ENCODE measurements at places on chromosomes 2 and 18.

- no peak for DNase-seq
Observed at GRCh38 chr2:31192851-31193392, 24.4 kb downstream of the CAPN14 start.

GRCh38 chr2:54867457-54867856 is 144.0 kb downstream of the EML6 start:
- DNase-seq = no peak

DNA sequence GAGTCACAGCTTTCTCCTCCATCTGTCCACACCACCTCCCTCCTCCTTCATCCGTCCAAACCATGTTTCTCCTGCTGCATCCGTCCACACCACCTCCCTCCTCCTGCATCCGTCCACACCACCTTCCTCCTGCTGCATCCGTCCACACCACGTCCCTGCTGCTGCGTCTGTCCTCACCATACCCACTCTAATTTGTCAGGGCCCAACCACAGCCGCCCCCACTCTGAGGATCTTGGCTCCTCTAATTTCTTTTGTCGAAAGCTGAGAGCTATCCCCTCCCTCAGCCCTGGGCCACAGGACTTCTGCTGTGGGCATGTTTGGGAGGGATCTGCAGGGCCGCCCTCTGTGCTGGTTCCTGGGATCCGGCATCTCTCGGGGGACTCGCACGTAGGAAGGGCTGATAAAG is 67.4 kb downstream of the TPO start:
- no peak for DNase-seq

GRCh38 chr2:224196810-224197209 is 157.7 kb upstream of the SERPINE2 start:
- no peak for DNase-seq

- no peak for DNase-seq
Observed at GRCh38 chr2:144946263-144946662, 426.3 kb upstream of the ZEB2 start.

DNA sequence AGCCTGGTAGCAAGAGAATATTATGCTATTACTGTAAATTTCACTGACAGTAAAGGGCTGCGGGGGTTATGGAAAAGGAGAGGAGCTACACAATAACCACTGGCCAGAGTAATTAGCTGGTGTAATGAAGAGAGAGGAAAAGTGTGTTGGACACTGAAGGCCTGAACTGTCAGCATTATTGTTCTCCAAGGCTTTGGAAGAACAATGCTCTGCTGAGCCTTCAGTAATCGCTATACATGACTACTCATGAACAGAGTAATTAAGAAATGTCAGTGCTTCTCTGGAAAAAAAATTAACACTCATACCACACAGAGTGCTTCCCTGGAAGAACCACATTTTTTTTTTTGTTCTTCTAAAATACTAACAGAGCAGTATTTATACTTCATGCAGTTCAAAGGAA is 931.3 kb downstream of the CPS1 start:
- no peak for DNase-seq

GRCh38 chr18:45730832-45731575 is 7.0 kb downstream of the SLC14A1 start:
- no peak for DNase-seq

DNA sequence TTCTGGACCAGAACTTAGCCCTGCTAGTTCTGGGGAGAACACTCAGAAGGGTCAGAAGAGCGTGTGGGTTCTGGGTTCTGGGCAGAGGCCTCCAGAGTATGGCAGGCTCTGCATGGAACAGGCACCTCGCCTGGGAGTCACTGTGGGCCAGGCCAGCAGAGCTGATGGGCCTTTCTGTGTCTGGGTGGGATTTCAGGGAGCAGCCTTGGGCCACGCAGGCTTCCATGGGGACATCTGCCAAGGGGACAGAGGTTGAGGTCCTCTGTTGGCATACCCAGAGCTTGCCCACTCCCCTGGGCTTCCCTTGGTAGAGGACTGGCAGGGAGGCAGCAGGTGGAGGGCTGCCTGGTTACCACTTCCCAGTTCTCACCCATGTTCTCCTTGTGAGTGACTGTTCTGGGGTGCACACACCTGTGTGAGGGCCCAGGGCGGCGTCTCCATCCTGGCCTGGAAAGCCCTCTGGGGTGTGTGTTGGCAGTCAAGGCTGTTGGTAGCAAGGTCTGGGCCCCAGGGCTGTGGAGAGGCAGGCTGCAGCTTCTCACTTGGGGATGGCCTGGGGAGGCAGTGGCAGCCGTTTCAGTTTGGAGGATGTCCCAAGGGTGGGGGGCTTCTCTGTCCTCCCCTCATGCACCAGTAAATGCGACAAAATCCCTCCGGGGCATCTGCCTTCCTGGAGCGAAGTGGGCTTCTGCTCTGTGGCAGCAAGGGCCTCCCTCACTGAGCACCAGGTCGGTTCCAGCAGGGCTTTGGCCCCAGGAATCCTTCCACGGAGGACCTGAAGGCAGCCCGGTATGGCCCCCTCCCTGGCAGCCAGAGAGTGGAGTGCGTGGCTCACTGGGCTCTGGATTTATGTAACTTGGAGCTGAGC is 74.6 kb upstream of the HDAC4 start:
- DNase-seq = no peak

- no peak for DNase-seq
Observed at GRCh38 chr2:10951558-10952414, 40.1 kb downstream of the KCNF1 start.

- DNase-seq = no peak
Observed at GRCh38 chr2:97656905-97657587, 6.8 kb downstream of the ACTR1B start.

DNA sequence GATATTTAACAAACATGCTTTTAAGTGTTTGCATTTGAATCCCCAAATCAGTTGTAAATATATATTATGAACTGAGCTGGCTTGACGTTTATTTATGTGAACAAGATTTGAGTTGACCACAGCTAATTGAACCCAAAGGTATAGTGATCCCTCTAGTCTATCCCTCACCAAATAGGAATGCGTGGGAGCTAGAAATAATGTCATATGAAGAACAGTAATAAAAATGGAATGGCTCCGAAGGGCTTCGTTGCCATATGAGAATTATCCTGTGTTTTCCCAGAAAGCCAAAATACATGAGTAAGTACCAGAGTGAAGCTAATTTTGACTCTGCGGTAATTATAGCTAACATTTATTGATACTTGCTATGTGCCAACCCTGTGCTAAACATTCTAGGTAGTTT is 142.7 kb downstream of the ADCYAP1 start:
- DNase-seq = no peak

- no peak for DNase-seq
Observed at GRCh38 chr2:20049637-20050036, 1.8 kb downstream of the LAPTM4A start.

DNA sequence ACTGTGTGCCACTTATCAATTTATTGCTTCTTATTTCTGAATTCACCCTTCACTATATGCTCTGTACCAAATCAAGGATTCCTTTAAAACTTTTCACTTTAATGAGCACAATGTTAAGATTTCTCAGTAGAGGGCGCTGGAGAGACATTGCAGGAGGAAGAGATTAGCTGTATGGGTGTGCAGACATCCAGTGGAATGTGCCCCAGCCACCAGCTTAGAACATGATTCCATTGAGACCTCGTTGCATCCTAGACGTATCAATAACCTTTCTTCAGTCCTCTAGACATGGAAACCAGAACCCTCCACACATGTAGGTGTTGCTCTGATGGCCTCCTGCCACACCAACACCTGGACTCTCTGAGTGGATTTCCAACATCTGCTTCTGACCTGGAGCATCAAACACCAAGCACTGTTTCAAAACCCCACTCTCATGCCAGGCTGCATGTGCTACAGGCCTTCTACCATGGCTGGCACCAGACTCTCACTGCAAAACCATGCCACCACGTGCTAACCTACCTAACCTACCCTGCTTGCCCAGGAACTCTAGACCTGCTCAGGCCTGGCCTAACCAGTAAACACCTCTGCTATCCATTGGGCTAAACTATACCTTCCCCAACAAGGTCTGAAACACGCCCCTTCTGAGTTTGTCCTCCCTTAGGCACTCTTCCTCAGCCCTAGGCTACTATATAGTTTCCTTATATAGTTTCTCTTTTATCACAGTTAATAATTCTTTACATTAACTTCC is 633.2 kb upstream of the PKDCC start:
- no peak for DNase-seq
